GM10248 (cell line): ENCODE measurements at places on chromosomes 2 and 18.
A peak's percentile ranks its signal among the peaks of the same experiment; 100 is the strongest.

DNA sequence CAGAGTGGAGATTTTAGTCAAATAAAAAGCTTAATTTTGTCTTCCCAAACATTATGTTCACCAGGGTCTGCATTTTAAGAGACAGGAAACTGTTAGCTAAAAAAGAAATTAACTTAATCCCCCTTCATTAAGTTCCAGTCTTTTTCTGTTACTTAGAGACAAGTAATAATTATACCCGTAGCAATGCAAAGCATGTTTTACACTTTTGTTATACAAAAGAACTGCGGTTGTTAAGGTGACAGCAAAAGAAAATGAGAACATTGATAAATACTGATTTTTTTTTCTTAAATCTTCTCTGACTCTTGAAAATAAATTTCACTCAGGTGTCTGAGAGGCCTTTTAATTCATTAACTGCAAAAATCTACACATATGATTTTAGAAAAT lies 101.4 kb downstream of the MEIS1 start:
- DNase-seq, result no peak

DNA sequence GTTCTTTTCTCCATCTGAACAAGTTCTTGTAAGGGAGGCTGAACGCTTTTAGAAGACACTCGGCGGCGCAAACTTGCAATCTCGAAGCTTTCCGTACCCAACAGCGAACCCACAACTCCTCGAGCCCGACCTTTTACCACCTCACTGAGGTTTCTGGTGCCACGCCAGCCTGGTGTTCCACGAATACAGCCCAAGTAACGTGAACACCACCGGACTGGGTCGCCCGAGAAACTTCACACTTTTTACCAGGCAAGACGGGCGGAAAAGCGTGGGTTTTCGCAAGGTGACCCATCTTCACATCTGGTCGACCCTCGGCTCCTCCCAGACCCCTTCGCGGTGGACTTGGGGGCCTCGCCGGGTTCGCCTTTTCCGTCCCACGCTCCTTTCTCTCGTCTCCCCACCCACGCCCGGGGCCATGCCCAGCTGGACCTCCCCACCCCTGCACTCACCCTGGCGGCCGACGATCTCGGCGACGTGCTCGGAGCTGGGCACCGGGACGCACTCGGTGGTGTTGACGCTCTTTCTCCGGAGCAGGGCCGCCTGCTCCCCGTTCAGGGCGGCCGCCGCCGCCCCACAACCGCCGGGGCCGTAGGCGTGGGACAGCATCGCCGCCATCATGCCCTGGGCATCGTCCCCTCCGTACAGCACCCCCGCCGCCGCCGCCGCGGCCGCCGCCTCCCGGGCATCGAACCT lies 1.2 kb downstream of the MEX3C start:
- DNase-seq, result peak; percentile 35

DNA sequence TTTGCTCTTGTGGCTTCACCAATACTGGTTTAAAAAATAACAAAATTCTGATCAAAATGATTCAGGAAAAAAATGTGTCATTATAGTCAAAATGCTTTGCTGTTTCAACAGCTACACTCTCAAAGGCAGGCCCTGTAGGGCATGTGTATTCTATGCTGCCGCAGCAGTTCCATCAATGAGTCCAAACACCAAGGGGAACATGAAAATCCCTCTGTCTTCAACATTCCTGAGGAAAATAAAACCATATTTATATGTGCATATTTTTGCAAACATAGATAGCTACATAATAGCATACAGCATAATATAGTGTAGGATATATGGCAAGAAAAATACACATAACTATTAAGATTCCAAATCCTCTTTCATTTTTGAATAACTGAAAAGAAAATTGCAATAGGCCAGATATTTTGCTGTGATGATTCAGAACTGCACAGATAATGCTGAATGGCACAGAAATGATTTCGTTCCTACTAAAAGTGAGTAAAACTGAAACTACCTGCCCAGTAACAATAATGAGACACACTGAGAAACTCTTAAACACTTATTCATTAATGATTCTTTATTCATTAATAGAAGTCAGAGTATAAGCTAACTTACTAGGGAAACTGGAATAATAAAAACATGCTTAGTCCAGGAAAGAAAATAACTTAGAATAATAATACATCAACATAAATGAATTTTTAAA lies 343.8 kb downstream of the SUCLG1 start:
- DNase-seq, result no peak

DNA sequence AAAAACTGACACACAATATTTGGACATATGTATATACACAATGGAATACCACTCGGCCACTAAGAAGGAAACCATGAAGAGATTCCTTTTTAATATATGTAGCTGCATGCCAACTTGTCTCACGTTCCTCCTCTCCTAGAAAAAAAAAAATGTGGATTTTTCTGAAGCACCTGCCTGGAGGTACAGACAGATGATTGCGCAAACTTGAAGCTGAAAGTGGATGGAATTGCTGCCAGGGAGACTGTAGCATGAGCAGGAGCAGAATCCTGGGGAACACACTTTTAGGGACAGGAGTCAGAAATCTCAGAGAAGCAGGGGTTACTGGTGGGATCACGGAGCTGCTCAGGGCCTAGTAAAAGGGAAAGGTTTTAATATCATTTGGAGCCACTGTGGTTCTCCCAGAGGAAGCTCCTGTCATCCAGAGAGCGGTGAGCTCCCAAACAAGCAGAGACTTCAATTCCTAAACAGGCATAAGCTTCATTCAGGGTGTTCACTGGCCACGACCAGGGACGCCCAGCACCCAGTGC lies 640 bp upstream of the SPR start:
- DNase-seq, result no peak

GRCh38 chr2:217790195-217790594 lies 212.6 kb downstream of the TNS1 start:
- peak; percentile 44 for DNase-seq

- no peak for DNase-seq
Measured at GRCh38 chr18:23675236-23675635, 12.5 kb upstream of the ANKRD29 start.

GRCh38 chr2:146801886-146802285 lies 1042.9 kb upstream of the ACVR2A start:
- DNase-seq, result no peak

DNA sequence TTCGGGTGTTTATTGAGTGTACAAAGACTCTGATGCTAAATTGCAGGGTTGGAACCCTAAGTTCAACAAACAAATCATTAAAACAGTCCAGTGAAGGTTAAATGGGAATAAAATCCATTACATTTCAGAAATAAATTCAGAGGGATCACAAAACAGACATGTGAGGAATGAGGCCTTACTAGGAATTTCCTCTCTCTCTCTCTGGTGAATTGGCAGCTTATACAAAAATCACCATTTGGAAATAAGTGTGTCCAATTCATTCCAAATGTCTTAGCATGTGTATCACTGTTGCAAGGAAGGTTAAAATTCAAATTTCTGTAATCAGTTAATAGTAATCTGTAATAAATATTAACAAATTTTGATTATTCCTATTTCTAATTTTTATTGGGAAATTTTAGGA lies 228.6 kb upstream of the PXDN start:
- DNase-seq, result no peak

- no peak for DNase-seq
Measured at GRCh38 chr2:237058423-237058822, 27.3 kb upstream of the COPS8 start.

GRCh38 chr2:54239427-54239826 lies 16.6 kb downstream of the TSPYL6 start:
- no peak for DNase-seq

GRCh38 chr2:100235098-100235497 lies 87.2 kb downstream of the LONRF2 start:
- peak; percentile 67 for DNase-seq

DNA sequence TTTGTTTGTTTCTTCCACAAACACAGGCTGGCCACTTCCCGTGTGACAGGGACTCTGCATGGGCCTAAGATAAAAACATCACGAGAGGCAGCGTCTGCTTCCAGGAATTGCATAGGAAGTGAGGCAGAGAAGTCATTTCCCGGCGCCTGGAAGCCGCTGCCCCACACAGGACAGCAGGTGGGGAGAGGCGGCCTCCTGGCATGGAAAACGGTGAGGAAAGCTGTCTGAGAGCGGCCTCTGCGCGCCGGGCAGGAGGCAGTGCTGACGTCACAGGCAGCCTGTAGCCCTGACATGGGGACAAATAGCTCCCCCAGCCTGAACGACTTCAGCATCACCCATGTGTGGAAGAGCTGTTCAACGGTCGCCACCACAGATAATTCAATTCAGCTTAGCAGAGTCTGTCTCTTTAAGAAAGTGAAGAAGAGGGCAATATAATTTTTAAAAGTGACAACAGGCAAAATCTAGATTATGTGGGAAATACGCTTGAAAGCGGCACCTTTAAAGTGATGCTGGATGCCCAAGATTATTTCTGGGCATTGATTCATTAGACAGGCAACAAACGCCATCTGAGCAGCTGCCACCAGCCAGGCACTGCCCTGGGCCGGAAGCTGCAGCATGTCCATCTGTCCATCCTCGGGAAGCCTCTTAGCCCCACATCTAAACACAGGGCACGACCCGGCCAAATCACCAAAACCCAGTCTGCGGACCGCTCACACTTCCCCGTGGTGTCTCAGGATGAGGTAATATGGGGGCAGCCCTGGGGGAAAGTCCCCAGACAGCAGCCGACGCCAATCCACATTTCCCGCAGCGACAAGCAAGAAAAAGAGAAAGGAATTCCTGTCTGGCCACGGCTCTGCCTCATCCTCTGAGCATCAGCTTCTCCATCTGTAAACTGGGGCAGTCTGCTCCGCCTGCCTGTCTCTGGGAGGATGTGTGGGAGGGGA lies 138.9 kb downstream of the PXDN start:
- no peak for DNase-seq

- no peak for DNase-seq
Measured at GRCh38 chr18:45783097-45784075, 42.1 kb upstream of the SIGLEC15 start.

DNA sequence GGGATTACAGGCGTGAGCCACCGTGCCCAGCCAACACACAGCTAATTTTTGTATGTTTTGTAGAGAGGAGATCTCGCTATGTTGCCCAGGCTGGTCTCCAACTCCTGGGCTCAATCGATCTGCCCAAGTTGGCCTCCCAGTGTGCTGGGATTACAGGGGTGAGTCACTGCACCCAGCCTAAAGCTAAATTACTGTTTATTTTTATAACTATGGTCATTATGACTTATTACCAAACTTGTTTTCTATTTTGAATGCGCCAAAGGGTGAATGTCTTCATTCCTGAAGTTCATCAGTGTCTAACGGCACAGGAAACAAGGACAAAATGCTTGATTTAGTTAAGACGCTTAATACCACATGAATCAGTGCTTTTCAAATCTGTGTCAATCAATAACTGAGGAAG lies 38.9 kb upstream of the GREB1L start:
- DNase-seq, result no peak

- DNase-seq, result no peak
Measured at GRCh38 chr2:237725661-237726060, 72.9 kb upstream of the RBM44 start.

GRCh38 chr2:96772903-96773671 lies 12.4 kb downstream of the CNNM4 start:
- peak; percentile 62 for DNase-seq

- DNase-seq, result no peak
Measured at GRCh38 chr2:31216734-31217133, 581 bp downstream of the CAPN14 start.
